ENCODE measurements at places on chromosomes 6 and 20.

DNA sequence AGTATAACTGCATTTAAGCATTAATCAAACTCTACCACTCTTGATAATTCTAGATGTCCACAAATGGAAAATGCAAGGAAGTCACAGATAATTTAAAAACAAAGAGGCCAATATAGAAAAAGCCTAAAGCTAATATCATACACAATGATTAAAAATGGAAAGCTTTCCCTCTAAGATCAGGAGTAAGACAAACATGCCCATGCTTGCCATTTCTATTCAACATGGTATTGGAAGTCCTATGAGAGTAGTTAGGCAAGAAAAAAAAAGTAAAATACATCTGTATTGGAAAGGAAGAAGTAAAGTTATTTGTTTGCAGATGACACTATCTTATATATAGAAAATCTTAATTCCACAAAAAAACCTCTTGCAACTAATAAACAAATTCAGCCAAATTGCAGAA, 164.6 kb upstream of the FERMT1 start:
- no peak for DNase-seq

- no peak for DNase-seq
These were observed 1.0 kb downstream of the FILIP1 start for GRCh38 chr6:75492386-75493153.

GRCh38 chr6:88374553-88374952, 208.4 kb upstream of the CNR1 start:
- DNase-seq, result no peak

GRCh38 chr6:3518356-3519190, 61.7 kb upstream of the SLC22A23 start:
- no peak for DNase-seq

DNA sequence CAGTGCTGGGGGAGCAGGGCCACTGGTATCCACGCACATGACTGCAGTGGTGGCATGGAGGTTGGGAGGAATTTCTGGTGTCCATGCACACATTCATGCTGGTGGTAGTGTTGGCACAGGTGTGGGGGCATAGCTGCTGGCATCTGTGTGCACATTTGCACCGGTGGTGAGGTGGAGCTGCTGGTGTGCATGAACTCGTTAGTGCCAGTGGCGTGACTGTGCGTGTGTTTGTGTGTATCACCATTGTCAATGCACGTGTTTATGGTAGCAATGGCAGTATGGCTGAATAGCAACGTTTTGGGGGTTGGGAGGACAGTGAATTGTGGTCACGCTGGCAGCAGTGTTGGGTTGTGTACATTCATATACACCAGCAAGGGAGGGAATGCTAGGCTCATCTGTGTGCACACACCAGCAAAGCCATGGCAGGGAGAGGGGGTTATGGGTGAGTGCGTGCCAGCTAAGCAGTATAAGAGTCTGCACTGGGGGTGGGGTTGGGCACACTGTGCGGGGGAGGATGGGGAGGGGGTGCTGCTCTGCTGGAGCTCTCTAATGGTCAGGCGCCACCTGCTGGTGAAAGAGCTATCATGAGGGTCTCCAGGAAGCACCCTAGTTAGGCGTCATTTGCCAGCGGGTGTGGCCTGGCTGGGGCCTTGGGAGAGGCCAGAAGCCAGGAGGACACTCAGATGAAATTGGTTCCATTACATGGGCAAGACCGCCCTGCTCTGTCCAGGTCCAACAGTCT, 626.1 kb upstream of the ID4 start:
- DNase-seq, result no peak

GRCh38 chr6:13892017-13892645, 32.6 kb upstream of the RNF182 start:
- DNase-seq, result no peak

DNA sequence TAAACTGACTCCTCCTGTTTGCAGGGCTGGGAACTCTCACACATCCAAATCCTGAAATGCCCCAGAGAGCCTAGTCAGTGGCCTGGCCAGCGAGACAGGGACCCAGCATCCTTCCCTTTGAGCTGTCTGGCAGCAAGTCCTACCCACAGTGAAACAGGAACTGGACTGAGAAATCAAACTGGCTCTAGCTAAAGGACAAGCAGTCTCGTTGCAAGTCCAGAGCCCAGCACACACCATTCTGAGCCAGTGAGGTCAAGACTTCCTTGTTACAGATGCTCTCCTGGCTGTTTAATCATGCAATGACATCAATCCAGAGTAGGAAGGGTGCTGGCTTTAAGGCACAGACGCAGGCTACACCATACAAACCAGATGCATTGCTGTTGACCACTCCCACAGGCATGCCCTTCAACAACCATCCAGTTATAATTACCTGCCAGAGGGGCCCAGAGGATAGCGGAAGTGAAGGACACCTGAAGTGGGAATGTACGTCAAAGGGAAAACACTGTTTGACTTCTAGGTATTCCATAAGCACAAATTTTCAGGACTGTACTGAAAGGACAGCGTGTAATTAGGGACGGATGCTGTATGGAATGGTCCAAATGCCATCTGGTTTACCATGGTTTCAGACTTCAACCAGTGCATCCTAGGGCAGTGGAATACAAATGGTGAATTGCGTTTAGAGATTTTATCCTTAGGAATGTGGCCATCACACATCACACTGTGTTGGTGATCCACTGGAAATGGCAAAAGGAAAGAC, 114.4 kb downstream of the SLC23A2 start:
- no peak for DNase-seq

- no peak for DNase-seq
These were observed 99.5 kb upstream of the ZFP64 start for GRCh38 chr20:52291109-52291508.

GRCh38 chr6:111487661-111488060, 4.6 kb upstream of the REV3L start:
- DNase-seq, result no peak

- no peak for DNase-seq
These were observed 92.3 kb downstream of the ATRN start for GRCh38 chr20:3563133-3563532.

DNA sequence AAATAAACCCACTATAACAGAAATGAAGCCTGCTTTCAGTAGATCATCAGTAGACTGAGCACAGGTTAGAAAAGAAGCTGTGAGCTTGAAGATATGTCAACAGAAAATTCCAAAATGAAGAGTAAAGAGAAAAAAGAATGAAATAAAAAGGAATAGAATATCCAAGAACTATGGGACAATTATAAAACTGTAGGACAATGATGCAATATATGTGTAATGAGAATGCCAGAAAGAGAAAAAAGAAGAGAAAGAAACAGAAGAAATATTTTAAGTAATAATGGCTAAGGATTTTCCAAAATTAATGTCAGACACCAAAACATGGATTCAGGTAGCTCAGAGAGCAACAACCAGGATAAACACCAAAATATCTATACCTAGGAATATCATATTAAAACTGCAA, 191.4 kb upstream of the PLN start:
- DNase-seq, result no peak

DNA sequence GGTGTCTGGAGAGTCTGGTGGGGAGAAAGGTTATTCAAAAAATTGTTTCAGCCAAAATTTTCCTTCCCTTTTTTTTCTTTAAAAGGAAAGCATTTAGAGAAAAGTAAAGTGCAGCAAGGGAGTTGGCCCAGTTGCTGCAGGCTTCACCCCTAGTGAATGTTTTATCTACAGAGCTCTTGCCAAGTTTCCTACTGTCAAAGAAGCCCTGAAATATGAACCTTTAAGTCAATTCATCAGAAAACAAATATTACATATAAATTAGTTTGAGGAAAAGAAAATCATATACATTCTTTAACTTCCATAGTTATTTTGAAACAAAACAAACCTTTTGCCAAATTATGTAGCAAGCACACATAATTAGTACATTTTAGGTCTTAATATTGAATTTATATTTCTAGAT, 25.0 kb upstream of the HMGCLL1 start:
- DNase-seq, result no peak

DNA sequence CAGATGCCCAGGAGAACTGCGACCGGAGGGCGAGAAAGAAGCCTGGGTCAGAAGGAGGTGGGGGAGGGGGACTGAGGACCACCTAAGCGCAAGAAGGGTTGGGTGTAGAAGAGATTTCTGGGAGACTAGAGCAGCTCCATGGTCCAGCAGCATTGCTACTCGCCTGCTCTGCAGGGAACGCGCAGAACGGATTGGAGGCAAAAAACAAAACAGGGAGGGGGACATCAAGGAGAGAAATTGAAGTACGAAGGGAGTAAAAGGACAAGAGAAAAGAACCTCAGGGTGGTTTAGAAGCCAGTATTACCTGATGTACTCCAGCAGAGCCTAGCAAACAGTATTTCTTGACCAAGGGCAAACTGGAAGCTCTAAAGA, 537 bp upstream of the GABBR1 start:
- DNase-seq, result no peak

- no peak for DNase-seq
These were observed 285.2 kb downstream of the UST start for GRCh38 chr6:149031859-149032598.

DNA sequence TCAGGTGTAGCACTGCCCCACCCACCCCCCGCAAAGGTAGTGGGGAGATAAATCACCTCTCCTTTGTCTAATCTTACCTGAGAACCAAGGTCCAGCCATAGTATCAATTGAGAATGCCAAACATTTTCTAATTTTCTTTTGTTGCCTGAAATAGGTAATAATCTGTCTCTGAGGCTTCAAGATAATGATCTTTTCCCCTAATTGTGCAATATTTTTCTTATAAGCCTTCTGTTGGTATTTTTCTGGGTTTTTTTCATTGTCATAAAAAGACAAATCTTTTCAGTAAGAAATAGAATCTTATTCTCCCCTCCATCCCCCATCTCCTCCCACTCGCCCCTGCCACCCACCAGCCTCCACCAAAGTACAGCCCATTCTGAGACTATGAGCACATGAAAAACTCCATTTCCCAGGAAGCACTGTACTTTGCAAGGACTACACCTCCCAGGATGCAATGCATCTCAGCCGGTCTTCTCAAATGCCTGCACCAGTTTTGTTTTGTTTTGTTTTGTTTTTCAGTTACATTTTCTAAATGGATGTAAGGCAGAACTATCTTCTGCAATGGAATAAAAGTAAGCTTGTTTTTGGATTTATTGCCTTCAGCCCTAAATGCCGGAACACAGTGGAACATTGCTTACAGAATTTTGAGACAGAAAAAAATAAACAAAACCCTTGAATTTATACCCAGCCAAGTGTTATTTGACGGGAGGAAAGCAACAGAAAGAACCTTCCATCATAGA, 268.0 kb downstream of the TFAP2A start:
- no peak for DNase-seq

- DNase-seq, result no peak
These were observed 9.7 kb downstream of the LRRN4 start for GRCh38 chr20:6044115-6044514.
